Lung (tissue), 17 donors: ENCODE measurements at places on chromosomes 11 and 22.

GRCh38 chr11:122746050-122746478, 90.5 kb downstream of the UBASH3B start:
- DNase-seq = no peak

DNA sequence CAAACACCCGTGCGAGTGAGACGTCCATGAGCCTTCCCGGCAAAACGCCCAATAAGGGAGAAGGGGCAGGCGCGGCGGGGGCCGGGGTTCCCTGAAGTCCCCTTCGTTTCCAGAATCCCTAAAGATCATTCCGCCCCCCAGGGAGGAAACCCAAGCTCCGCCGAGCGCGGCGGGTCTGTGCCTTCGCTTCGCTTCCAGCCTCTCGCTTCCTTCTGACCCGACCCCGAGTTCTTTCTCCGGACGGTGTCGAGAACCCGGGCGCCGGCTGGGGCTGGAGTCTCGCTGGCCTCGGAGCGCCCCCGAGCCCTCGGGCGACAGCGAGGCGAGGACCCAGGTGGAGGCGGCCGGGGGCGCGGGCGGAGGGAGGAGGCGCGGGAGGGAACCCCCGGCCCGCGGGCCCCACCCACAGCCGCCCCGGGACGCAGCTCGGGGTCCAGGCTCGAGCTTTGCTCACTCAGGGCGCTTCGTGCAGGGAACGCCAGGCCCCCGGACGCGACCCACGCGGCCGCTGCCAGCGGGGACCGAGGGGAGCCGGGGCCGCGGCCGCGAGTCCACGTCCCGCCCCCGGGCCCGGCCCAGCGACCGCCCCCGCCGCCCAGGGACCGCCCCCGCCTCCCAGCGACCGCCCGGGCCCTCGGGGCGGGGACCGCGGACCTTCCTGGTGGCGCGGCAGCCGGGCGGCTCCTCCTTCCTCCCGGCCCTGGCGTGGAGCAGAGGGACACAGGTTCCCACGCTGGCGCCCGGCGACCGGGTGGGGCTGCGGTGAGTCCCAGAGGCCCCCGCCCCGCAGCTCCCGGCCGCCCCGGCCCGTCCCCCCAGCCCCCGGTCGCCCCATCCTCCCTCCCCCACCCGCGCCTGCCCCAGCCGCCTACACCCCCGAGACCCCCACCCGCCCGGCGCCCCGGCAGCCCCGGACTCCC, at the start of gene PGGHG:
Gene PGGHG (plus strand): TSS at position 649 of the 920 bp plus-strand sequence. CDS start 691 bp downstream, outside the sequence.
- peak; percentile 75 for DNase-seq

DNA sequence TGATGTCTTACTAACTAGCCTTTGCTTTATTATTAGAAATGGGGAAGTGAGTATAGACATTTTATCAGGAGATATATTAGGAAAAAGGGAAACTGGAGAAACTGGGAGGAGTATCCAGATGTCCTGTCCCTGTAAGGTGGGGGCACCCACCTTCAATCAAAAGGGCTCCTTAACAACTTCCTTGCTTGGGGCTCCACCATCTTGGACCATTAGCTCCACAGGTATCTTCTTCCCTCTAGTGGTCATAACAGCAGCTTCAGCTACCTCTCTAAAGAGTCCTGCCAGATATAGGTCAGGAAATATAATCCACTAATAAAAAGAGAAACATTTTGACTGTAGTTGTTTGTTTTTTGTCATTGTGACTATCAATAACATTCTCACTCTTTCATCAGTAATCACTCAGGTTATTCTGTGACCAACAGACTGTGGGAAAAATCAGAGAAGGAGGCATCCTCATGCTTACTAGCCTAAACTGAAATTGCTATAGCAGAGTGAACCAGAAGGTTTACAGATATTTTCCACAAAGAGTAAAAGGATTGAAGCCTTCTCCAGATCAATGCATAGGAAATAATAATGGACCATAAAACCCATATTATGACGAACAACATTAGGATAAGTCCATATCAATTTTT, 10.4 kb downstream of the OR51B4 start:
- no peak for DNase-seq

GRCh38 chr11:134815404-134815803, 403.4 kb upstream of the B3GAT1 start:
- DNase-seq = no peak

DNA sequence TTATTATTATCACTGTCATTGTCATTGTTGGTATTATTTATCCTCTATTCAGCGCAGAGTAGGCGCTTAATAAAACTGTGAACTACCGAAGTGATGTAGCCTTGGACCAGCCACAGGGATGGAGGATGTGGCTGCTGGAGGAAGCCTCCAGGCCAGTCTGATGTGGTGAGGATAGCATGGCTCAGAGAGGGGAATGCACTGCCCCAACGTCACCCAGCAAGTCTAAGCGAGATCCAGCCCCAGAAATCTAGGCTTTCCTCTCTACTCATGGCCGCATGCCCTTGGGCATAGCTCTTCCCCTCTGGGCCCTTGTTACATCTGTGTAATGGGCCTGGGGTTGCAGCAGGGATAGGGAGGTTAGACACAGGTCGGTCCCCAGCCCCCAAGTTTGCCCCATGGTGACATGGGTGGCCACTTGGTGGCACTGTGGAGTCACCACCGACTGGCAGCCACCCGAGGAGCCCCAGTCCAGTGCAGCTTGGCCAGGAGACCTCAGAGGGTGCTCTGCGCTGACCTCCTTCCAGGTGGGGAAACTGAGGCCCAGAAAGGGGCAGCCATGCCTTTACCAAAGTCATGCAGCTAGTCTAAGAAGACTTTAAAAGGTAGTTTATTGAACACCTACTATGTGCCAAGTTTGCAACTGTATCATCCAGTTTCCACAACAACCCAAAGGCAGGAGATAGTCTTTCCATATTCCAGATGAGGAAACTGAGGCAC, 395.7 kb downstream of the MN1 start:
- peak; percentile 34 for DNase-seq
